ENCODE measurements at places on chromosomes 3 and 15.

GRCh38 chr15:74391582-74392450 lies 24.4 kb upstream of the CYP11A1 start:
- DNase-seq = no peak

DNA sequence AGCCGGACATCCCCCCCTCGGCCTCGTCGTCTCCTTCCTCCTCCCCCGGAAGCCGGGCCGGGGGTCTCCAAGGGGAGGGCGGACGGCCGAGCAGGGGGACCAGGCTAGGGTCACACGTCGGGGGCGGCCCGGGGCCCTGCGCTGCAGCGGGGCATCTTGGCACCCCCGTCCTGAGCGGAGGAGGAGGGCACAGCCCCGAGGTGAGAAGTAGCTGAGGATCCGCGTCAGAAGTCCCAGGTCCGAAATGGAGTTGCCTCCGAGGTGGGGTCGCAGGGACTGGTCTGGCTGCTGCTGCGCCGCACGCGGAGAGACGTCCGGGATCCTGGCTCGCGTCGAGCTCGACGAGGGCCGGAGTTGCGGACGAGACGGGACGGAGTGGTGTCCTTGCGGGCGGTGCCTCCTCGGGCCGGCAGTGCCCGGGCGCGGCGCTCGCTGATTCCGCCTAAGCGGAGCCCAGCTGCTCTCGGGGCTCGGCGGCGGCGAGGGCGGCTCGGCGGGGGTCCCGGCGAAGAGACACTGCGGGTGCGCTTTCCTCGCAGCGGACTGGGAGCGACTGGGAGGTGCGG lies at the start of gene ADCY5:
ADCY5 (minus strand) TSS at position 555 of the 566 bp plus-strand sequence; CDS start at position 10, 545 bp downstream.
- peak; percentile 38 for DNase-seq

DNA sequence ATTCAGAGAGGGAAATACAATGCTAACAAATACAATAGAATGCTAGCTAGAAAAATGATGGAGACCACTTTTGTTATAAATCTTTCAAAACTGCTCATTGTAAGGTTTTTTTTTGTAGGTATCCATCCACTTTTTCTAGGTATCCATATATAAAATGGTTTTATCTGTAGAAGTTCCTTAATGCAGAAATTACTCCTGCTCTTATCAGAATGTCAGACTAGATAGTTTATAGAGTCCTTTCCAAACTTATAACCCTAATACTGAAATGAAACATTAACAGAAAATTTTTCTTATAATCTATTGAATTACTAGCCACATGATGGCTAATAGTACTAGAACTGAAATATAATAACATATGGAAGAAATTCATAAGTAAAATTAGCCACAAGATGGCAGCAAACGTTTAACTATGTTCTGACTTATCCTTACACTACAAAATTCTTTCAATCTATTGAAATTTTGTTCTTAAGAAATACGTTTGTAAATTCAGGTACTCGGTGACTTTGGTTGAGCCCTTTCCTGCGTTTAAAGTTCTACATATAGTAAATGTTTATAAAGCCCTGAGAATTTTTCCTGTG lies 58.5 kb downstream of the ECT2 start:
- DNase-seq = peak; percentile 56

GRCh38 chr15:62895139-62895866 lies 147.2 kb upstream of the TPM1 start:
- no peak for DNase-seq

Data from suppressor macrophage (primary cell).